ENCODE measurements at places on chromosomes 2 and 18. TPM values are rescaled to one million over a fixed set of nuclear protein-coding genes. Genes with fewer than 3 reads are reported as not detected.

Gene AMER3
- not detected for total RNA-seq

Gene THADA
- 25.3 TPM for total RNA-seq

Gene MYL1
- not detected for total RNA-seq

Gene RFTN2
- total RNA-seq, result 9.9 TPM

Gene CKAP2L
- total RNA-seq, result 25.2 TPM

Gene GAREM2
- 4.5 TPM for total RNA-seq

Gene NLRC4
- not detected for total RNA-seq

Gene ZEB2
- 49.6 TPM for total RNA-seq

Gene CELF4
- not detected for total RNA-seq

Gene COQ10B
- total RNA-seq, result 19.5 TPM

Gene ANKRD44
- total RNA-seq, result 8.1 TPM

Gene DHRS9
- total RNA-seq, result not detected

Gene DOK6
- not detected for total RNA-seq

Gene FAM110C
- total RNA-seq, result not detected

Gene DNAH6
- 0.25 TPM for total RNA-seq

Gene COBLL1
- 38.4 TPM for total RNA-seq

Gene LGALSL
- 2.3 TPM for total RNA-seq

Gene ATP6V1C2
- not detected for total RNA-seq

Gene TTR
- total RNA-seq, result not detected
